ENCODE measurements at places on chromosomes 12 and 14.
A peak's percentile ranks its signal among the peaks of the same experiment; 100 is the strongest.

DNA sequence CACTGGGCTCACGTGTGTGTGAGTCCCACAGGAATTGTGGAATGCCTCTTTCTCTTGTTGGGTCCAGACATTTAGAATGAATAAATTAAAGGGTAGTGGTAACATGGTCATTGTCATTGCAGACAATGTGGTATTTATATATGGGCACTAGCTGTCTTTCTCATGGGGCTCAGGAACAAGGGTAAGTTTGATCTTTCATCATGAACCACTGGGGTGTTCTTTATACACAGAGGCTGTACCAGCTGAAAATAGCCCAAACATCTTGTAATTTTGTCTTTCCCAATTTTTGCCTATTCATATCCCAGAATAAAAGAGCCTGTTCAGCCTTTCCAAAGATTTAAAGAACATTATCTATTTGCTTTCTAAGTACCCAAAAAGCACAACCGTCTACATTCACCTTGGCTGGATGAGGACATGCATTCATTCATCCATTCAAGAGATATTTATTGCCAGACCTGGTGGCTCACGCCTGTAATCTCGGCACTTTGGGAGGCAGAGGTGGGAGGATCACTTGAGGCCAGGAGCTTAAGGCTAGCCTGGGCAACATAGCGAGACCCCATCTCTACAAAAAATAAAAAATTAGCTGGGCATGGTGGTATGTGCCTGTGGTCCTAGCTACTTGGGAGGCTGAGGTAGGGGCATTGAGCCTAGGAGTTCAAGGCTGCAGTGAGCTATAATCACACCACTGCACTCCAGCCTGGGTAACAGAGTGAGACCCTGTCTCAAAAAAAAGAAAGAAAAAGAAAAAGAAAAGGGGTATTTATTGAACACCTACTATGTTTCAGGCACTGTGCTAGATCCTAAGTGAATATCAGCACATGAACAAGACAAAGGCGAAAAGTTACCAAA, 4.4 kb upstream of the FOS start:
- DNase-seq = no peak

DNA sequence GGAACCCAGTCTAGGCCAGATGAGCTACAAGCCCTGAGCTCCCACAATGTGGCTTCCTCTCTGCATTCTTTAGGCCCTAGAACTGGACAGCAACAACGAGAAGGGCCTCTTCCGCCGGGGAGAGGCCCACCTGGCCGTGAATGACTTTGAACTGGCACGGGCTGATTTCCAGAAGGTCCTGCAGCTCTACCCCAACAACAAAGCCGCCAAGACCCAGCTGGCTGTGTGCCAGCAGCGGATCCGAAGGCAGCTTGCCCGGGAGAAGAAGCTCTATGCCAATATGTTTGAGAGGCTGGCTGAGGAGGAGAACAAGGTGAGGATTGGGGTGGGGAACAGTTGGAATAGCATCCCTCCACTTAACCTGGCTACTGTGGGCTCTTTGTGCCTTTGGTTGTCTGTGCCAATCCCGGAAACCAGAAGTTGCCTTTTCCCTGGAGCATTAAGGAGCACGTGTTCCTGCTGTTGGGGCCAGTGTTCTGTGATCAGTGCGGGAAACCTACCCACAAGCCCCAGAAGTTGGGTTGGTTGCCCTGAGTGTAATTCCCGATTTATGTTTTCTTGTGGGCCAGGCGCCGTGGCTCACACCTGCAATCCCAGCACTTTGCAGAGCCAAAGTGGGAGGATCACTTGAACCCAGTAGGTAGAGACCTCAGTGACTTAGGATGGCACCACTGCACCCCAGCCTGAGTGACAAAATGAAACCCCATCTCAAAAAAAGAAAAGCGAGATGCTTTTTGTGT, 6.4 kb downstream of the FKBP4 start:
- DNase-seq = no peak

GRCh38 chr14:54535646-54536045, 25.9 kb downstream of the CGRRF1 start:
- no peak for DNase-seq

DNA sequence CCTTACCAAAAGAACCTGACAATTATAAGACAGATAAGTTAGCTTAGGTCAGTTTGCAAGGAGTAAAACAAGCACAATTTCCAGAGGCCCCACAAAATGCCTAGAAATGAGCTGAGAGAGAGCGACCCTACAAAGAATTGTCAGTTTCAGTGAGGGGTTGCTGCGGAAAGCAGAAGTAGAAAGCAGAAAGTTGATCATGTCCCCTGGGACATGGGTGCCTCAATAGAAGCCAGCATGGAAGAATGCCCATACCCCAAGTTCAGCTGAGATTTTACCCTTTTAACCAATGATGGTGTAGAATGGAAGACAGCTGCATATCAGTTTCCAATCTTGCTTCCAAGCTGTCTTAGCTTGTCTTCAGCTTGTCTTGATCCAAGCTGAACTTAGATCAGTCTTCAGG, 21.8 kb upstream of the CRY1 start:
- no peak for DNase-seq

GRCh38 chr14:32764131-32764530, 174.5 kb upstream of the NPAS3 start:
- DNase-seq = no peak

DNA sequence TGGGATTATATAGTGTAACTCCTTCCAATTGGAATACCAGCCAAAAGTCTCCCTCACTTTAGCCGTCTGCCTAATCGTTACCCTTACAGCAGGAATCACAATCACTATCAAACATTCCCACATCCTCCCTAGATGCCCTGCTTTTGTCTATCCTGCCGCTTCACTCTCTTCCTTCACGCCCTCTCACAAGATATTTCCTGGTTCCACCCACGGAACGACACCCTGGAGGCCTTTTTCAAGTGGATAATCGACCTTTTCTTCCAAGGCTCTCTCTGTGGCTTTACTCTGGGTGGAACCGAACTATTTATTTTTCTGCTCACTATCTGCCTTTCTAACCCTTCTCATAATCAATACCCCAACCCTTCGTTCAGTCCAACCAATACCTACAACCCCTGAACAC, 58.9 kb downstream of the MOK start:
- no peak for DNase-seq

- no peak for DNase-seq
Measured at GRCh38 chr12:93297536-93297935, 80.2 kb upstream of the NUDT4 start.

DNA sequence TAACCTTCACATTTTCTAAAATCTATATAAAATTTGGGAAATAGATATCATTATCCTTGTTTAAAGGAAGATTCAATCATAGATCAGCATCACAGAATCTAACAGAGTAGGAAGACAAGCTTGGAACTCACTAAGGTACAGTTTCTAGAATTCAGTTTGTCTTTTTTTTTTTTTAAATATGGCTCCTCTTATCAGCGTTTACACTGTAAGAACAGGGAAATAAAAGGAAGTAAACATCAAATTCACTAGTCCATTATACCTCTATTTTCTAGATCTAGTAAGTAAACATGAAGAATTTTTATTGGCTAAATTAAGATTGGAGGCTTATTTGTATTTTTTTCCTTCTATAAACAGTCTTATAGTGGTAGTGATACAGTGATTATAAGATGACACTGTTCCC, 144.9 kb downstream of the LRIG3 start:
- no peak for DNase-seq

- no peak for DNase-seq
Measured at GRCh38 chr14:27096091-27096490, 498.3 kb upstream of the NOVA1 start.

- DNase-seq = no peak
Measured at GRCh38 chr12:107352347-107353081, 259.2 kb upstream of the CRY1 start.

- DNase-seq = no peak
Measured at GRCh38 chr14:95770777-95771176, 56.9 kb upstream of the TCL1A start.

DNA sequence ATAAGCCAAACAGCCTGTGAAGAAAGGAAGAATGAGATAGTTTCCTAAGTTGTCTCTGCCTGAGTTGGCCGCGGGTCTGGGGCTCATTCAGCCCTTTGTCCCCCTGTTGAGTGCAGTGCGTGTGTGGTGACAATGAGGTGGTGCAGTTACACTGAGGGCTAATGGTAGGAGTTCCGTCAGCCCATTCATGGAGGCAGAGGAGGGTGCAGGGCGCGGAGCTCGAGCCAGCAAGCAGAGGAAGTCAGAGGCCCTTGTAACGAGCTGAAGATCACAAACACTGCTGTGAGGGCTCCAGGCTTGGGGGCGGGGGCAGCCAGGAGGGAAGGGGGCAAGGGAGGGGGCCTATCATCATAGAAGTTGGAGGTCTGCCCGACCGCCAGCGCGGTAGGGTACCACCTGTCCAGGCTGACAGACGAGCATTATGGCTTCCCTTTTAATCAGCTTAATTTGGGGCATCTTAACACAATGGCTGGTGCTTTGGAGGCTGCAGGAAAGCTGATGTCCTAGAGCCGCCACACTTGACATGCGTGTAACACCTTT, 20.5 kb downstream of the CCND2 start:
- no peak for DNase-seq

DNA sequence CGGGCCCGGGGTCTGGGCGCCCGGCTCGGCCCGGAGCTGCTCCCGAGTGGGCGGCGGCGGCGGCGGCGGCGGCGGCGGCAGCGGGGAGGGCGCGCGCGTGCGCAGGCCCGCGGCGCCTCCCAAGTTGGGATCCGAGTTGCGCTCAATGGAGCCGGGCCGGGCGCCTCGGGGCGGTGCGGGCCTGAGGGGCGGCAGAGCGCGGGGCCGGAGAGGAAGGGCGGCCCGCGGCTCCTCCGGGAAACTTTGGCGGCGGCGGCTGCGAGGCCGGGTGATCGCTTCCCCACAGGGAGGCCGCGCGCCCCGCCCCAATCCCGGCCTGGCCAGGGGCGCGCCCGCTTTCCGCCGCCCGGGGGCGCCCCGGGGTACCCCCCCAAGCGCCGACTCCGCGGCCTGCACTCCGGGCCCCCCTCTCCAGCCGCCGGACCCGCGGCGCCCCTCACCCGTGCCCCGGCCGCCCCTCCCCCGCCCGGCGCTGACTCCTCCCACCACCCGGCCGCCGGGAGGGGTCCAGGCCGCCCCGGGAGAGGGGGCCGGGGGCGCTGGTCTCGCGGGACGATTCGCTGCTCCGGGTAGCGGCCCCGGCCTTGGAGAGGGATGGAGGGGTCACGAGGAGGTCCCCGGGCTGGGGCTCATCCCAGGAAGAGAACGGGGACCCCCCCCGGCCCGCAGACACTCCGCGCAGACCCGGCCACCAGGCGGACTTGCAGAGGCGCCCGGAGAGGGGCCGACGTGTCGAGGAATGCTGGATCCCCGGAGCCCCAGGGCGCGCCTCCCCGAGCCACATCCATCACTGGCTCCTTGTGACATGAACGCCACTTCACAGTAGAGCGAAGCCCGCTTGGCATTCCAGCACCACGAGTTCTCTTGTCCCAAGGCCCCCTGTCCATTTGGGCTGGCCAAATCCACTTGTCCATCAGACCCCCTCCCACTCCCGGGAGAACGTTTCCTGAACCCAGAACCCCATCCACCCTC, at the start of gene RILPL1:
Gene RILPL1 (minus strand): TSS at position 48 of the 972 bp plus-strand sequence. CDS start 237 bp downstream, outside the sequence.
- DNase-seq = peak; percentile 55

DNA sequence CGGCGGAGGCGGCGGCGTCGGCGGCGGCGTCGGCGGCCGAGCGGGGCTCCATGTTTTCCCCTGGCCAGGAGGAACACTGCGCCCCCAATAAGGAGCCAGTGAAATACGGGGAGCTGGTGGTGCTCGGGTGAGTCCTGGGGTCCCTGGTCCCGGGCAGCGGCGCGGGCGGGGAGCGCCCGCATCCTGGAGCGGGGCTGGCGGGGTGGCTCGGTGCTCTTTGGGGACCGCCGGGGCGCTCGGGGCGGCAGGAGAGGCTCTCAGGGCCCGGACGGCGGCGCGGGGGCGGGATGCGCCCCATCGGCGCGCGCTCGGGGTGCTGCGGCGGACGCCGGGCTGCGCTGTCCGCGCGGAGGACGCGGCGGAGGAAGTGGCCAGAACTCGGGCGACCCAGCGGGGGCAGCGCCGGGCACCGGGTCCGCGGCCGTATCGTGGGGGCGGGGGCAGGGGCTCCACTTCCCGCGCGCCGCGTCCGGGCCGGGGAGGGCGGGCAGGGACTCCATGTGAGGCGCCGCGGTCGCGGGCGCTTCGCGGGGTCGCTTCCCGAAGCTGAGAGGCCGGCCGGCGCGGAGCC, 485 bp downstream of the PELI2 start:
- peak; percentile 40 for DNase-seq

DNA sequence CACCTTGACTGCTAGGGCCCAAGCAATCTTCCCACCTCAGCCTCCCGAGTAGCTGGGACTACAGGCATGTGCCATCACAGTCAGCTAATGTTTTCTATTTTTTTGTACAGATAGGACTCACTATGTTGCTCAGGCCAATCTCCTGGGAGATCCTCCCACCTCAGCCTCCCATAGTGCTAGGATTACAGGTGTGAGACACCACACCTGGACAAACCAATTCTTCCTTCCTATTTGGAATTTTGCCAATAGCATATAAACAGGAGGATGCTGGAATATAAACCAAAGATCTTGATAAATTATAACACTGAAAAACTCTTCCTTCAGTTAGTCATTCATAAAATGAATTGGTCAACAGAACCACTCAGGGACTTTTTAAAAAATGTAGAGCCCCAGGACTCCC, 8.4 kb downstream of the ACIN1 start:
- no peak for DNase-seq

- no peak for DNase-seq
Measured at GRCh38 chr14:22531451-22532344, 57.3 kb downstream of the DAD1 start.
